ENCODE measurements at places on chromosomes 3 and 15. TPM values are rescaled to one million over a fixed set of nuclear protein-coding genes. Genes with fewer than 3 reads are reported as not detected.

DNA sequence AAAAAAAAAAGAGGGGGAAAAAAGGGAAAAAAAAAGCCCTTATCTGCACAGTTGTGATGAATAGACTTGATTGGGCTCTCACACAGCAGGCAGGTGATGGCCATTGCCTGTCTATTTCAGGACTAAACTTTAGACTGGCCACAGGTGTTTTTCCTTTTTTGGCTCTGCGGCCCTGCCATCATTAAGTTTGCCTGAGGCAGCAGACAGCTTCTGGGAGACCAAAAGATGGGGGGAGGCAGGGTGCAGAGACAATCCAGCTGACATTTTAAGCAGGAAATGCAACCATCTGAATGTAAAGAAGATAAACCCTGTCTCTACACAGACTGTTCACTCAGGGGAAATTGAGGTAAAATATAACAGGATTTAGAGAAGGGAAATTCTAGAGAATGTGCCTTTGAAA, 295.0 kb upstream of the KCNH8 start:
- no peak for DNase-seq

DNA sequence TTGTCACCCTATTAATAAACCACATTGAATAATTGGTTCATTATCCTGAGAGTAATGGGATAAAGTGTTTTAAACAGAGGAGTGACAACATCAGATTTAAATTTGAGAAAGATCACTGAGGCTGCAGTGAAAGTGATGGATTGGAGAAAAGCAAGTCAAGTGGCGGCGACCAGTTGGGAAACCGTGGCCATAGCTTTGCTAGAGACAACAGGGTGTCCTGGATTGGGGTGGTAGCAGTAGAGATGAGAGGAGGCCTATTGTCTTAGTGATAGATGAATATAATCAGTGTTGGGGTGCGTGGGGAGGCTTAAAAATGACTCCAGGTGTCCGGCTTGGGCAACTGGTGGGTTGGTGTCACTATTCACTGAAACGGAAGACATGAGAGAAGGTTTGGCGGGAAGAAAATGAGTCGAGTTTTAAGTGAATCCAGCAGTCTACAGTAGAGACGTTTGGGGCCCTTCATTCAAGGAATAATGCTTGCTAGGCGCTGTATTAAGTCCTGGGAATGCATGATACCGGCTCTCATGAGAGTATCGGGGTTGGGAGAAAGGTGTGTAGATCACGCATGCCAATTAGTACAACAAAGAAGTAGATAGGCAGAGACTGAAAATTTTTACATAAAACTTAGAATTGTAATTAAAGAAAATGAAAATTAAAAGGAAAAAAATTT, 819 bp downstream of the NEK4 start:
- no peak for DNase-seq

- DNase-seq = peak; percentile 65
Measured at GRCh38 chr15:75107908-75108838, 84.8 kb downstream of the PPCDC start.

The GRK7 gene
- total RNA-seq = 0.16 TPM

DNA sequence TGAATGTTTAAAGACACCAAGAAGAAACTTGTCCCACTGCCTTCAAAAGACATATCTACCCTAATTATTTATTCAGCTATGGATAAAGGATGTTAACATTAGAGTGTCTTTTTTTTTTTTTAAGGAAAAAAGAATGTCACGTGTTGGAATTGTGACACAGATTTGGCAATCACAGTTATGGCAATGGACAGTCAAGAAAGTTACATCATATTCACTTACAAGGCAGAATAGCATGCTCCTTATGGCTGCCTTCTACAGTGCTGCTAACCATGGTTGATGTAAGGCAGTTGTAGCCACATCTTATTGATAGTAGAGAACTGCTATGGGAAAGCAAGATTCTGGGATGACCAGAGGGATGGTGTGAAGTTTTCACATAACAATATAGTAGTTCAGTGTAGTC, 128.8 kb upstream of the ZBTB20 start:
- no peak for DNase-seq

- peak; percentile 51 for DNase-seq
Measured at GRCh38 chr3:136734382-136735070, 17.7 kb downstream of the STAG1 start.

The CPLX3 gene
- 0.19 TPM for total RNA-seq

- DNase-seq = no peak
Measured at GRCh38 chr3:112505907-112506306, 6.6 kb upstream of the BTLA start.

Data from CD8-positive, alpha-beta T cell (primary cell).